NCI-H345 (cell line): ENCODE measurements at places on chromosomes 7 and 10.

GRCh38 chr7:105768898-105769507 lies 107.4 kb downstream of the ATXN7L1 start:
- no peak for DNase-seq

DNA sequence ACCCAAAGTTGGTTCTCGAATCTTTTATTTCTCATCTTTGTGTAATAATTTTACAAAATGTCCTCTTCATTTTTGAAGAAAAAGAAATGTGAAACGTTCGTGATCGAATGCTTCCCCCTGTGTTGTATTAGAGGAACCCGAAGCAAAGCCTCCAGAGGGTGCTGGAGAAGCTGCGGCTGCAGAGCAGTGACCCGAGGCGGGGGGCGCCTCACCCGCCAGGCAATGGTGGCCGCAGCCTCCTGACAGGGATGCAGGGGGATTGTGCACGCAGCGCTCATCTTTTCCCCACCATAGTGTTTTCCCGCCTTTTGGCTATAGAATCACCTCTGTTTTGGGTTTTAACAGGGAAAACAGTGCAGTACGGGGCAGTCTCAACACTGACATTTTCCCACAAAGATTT lies 307.5 kb upstream of the ANKRD30A start:
- no peak for DNase-seq

- no peak for DNase-seq
Measured at GRCh38 chr7:16851829-16852228, 30.0 kb downstream of the AGR3 start.

DNA sequence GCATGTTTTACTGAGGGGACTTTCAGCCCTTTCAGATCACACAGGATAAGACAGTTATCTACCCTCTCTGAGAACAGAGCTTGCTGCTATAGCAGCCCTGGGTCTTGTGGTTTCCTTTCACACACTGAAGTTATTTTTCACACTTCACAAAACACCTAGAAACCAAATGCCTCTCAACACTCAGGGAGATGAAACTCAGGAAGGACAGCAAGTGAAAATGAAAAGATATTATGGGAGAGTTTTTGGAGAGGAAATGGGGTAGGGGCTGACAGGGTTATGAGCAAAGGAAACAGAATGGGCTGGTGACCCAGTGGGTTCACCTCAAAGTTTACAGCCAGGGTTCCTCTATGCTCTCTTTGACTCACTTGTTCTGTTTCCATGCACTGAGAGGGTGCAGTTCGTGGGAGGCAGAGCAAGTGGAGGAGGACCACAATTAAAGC lies 17.0 kb upstream of the GIMAP2 start:
- no peak for DNase-seq

DNA sequence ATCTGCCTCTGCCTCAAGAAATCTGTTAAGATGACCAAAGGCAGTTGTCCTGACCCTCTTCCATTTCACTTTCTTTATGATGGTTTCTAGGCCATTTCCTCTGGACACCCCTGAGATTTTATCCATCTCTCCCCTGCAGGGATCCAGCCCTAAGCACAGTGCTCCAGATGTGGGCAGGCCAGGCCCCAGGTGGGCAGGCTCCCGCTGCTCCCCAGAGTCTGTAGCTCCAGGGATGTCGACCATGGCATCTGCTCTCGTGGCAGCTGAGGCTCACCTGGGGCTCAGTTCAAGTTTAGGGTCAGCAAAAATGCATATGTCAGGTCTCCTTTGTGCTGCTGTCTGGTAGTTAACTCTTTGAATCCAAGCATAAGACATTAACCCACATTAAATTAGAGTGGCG lies 11.8 kb downstream of the CEP41 start:
- no peak for DNase-seq

GRCh38 chr7:150357270-150357669 lies 11.4 kb upstream of the REPIN1 start:
- DNase-seq, result no peak

GRCh38 chr10:88926566-88927415 lies 25.8 kb downstream of the ACTA2 start:
- DNase-seq, result peak; percentile 21

- DNase-seq, result no peak
Measured at GRCh38 chr7:107396990-107397389, 72.9 kb upstream of the GPR22 start.

- DNase-seq, result peak; percentile 16
Measured at GRCh38 chr10:80462981-80463741, 9.1 kb downstream of the TSPAN14 start.

- DNase-seq, result no peak
Measured at GRCh38 chr7:45185028-45185863, 27.7 kb downstream of the RAMP3 start.

GRCh38 chr7:137882261-137882668 lies 35.5 kb upstream of the DGKI start:
- no peak for DNase-seq

- DNase-seq, result no peak
Measured at GRCh38 chr10:108204528-108205305, 1040.2 kb upstream of the SORCS1 start.

GRCh38 chr7:146285418-146285817 lies 168.8 kb downstream of the CNTNAP2 start:
- no peak for DNase-seq

GRCh38 chr7:10237306-10237705 lies 736.4 kb upstream of the PHF14 start:
- DNase-seq, result no peak

GRCh38 chr10:43229208-43230061 lies 37.4 kb downstream of the RASGEF1A start:
- no peak for DNase-seq

DNA sequence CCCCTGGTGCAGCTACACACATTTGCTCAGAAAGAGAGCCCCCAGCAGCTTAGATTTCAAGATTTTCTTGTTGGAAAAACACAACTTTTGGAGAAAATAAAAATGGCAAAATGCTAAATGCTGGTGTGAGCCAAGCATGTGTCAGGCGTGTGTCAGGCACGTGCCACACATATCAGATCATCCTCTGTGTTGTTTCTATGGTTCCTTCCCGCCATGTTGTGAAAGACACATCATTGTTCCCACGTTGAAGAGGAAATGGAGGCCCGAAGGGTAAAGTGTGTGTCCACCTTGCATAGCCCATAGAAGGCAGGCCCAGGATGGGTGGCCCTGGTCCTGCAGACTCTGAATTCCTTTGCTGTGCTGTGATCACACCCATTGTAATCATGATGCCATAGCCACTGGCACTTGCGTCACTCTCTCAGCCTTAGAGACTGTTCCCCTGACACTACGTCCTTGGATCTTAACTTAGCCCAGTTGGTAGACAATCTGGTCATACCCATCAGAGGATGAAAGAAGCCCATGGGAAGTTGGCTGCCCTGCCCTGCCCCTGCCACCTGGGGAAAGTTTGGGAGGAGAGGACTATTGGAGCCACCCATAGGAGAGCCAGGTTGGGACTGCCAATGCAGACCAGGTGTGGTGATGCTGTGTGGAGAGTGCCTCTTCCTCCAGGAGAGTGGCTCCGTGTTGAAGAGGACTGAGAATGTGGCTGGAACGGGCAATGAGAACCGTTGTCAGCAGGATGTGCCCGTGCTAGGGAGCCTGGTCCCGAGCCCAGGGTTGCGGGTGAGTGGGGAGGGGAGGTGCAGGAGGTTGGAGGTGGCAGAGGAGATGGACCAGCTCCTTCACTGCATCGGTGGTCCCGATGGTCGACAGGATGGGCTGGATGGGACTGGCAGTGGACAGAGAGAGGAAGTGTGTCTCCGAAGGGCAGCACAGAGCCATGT lies 65.6 kb upstream of the IGFBP3 start:
- DNase-seq, result no peak

GRCh38 chr7:50976064-50976463 lies 193.4 kb upstream of the GRB10 start:
- no peak for DNase-seq

DNA sequence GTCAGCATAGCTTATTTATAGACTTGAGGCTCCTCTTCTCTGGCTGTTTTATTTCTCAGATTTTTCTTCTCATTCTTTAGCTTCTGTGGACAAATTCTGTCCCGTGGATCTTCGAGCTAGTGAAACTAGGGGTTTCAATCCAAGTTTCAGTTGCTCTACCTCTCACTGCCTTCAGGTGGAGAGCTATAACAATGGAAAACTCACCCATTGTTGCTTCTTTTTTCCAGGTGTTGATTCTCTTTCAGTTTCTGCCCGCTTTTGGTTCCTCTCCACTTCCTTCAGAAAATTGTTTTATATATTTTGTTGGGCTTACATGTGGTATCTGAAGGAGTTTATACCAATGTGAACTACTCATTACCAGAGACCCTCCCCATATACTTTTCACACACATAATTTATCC lies 266.1 kb downstream of the TCF7L2 start:
- no peak for DNase-seq

DNA sequence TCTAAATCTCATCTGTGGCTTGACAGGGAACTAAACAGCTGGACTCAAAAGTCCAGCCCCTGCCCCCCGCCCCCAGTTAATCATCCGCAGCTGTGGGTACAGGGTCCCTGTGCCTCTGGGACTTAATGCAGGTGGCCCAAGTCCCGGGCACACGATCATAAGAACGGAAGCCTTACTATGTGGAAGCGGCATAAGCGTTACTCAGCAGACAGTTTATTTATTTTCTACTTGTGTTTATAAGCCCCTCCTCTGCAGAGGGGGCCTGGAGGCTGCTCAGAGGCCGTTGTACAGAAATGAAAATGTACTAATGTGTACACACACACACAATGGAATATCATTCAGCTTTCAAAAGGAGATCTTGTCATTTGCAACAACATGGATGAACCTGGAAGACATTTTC lies 158.0 kb upstream of the TNS3 start:
- no peak for DNase-seq

- no peak for DNase-seq
Measured at GRCh38 chr10:63812501-63812900, 291.3 kb downstream of the REEP3 start.

- no peak for DNase-seq
Measured at GRCh38 chr10:44981172-44982113, 2.8 kb upstream of the DEPP1 start.

- DNase-seq, result no peak
Measured at GRCh38 chr10:44369296-44369695, 15.6 kb downstream of the CXCL12 start.
